ENCODE measurements at places on chromosomes 13 and 19.

DNA sequence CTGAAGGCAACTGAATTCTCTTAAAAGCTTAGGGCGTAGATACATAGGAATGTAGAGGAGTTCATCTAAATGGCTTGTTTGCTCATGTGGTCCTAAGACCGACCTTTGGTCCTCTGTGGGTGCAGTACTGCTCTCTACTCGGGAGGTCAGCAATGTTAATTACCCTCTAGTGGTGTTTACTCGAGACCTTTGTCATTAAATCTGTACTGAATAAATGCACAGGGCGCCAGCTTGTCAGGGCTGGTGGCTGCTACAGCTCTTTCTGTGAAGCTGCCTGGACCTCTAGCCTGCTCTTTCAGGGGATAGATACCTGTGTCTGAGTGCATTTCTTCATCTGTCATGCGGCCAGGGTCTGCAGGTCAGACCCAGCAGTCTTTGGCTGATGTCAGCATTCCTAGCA is 29.2 kb upstream of the MPHOSPH8 start:
- no peak for DNase-seq

- DNase-seq: no peak
Measured at GRCh38 chr19:13007292-13008045, 12.2 kb downstream of the NFIX start.

GRCh38 chr19:19006213-19006612 is 27.1 kb downstream of the SUGP2 start:
- DNase-seq: no peak

DNA sequence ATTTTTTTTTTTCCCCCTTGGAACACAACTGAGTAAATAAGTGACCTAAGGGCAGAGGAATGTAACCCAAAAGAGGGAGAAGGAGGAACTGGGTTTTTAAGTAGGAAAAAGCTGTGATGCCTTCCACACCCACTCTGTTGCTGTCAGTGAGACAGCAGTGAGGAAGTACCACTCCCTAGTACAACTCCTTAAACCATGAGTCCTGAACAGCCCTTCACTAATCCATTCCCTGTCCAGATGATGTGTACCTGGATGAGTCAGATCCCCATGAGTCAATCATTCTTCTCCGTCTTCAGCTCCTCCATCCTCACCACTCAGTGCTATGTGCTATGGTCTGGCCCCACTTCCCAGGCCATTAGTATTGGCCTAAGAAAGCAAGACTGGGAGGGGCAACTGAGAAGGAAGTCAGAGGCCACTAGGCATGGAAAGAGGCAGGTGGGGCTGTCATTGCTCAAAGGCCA is 12.9 kb upstream of the CXCL17 start:
- DNase-seq: no peak

DNA sequence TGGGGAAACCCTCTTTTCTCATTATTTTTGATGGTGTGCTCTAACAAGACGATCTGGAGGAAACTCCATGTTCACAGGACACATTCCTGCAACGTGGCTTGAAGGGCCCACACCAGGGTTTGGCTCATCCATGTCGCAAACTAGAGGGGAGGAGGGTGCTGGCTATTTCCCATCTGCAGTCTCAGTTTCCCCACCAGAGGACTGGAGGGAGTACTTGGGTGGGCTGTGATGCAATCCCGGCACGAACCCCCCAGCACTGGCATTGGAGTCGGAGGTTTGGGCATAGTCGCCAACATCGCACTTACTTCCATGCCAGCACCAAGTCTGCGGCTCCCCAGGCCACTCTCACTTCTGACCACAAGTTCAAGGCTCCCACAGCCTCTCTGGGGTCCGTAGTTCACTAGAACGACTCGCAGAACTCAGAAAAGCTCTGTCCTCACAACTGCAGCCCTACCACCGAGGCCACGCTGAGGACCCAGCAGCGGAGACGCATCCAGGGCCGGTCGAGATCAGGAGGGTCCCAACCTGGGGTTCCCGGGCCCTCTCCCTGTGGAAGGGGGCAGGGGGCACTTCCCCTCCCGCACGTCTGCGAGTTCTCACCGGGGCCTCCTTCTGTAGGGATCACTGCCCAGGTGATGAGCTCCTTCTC is 165.6 kb upstream of the SOX1 start:
- DNase-seq: no peak

Measured in CD4-positive, alpha-beta T cell treated with Interleukin-15 for 4 hours (primary cell).